ENCODE measurements at places on chromosomes 13 and 19.

DNA sequence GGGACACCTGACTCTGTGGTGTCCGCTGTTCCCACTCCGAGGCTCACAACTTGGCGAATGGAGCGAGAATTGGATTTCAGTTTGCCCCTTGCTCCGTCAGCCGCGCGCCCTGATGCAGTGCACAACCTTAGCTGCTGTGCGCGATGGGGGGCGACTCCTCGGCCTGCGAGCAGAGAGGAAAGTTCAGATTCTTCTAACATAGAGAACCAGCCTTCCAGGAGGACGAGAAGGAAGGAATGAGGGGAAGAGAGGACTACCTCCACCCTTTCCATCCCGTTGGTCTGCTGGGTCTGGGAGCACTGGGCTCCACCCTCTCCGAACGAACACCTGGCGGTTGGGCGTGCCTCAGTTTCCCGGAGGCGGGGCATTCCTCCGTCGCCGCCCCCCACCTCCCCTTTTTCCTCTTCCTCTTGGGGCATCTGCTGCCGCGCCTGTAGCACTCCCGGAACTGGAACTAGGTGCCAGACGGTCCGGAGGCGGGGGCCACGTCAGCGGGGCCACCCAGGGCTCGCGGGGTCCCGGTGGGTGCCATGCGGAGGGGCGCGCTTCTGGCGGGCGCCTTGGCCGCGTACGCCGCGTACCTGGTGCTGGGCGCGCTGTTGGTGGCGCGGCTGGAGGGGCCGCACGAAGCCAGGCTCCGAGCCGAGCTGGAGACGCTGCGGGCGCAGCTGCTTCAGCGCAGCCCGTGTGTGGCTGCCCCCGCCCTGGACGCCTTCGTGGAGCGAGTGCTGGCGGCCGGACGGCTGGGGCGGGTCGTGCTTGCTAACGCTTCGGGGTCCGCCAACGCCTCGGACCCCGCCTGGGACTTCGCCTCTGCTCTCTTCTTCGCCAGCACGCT, at the start of gene KCNK6:
TSS of gene KCNK6 (plus strand) at position 425 of the 838 bp plus-strand sequence. CDS start at position 531, 106 bp downstream.
- DNase-seq: peak; percentile 60

DNA sequence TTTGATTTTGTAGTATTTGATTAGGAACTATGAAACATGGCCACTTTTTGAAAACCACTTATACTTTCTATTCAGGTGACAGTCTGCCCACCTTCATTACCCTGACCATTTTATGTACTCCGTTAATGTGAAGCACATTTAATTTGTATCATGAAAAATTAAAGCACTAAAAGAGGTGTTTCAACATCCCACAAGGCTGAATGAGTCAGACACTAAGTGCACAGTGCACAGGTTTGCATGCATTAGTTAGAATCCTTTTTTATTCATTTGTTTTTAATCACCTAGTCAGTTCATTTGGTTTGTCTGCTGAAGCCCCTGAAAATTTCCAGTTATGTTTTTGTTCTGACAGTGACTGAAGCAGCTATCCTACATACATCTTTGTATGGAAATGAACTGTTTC, 271.0 kb downstream of the SLITRK5 start:
- DNase-seq: no peak

- no peak for DNase-seq
Observed at GRCh38 chr13:109154966-109155761, 525.8 kb downstream of the MYO16 start.

DNA sequence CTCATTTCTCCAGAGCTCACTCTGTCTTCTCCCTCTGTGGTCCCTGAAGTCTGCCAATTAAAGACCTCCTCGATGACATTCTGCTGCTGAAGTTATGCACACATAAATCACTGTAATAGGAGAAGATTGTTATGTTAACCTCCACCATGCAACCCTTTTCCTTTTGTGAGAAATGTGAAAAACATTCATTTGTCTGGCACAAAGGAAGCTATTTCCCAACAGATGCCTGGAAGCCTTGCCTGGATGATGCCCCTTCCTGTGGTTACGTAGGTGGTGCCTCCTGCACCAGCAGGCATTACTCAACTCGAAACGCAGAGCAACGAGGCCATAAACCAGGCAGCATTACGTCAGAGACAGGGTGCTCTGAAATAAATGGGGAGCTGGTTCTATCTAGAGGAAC, 327.4 kb upstream of the ZNF507 start:
- peak; percentile 0 for DNase-seq

DNA sequence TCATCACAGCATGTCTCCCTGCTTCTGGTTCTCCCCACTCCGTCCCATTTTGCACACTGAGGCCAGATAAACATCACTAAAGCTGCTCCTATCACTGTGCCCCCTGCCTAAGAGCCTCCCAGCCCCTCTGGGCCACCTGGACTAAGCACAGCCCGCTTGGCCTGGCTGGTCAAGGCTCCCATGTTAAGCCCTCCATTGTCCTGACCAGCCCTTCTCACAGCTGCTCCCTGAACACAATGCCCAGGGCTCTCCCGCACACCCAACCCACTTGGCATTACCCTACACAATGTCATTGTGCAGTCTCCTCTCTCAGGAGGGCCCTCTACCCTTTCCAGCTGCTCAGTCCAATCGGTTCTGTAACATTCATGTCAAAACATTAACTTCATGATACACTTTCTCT, 133.4 kb downstream of the NUFIP1 start:
- DNase-seq: no peak

DNA sequence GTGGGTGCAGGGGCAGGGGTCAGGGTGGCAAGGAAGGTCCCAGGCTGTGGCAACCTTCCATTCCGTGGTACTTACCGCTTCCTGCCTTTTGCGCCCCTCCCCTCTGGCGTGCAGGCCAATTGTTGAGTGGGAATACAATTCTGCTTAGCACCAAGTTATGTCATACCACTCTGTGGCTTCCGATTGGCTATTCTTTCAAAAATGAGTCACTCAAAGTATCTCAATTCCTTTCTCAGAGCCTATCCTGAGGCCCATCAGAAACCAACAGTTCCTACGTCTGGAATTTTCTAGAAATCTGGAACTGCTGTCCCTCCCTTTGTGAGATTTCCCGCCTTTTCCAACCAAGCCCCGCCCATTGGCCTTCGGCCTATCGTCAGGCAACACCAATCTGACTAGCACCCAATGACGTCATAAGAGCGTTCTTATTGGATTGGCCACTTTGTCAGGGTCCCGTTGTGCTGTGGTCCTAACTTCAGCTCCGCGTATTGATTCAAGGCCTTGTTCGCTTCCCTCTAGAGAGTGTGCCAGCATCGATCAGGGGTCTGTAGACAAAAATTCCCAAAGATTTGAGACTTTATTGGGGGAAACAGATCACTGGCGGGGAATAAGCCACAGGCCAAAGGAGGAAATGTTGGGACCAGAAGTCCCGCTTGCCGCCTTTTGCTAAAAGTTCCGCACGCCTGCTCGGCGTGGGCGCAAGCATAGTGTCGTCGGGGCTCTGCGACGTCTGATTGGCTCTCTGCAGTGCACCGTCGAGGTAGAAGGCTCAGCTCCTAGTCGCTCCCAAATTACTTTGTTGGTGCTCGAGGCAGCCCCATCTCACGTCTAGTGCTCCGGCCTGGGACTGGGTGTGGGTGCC, 11.7 kb downstream of the NTN5 start:
- DNase-seq: peak; percentile 87

- peak; percentile 51 for DNase-seq
Observed at GRCh38 chr19:47005873-47006272, 13.8 kb upstream of the NPAS1 start.

GRCh38 chr13:44711706-44712105, 135.6 kb upstream of the TSC22D1 start:
- DNase-seq: no peak

- no peak for DNase-seq
Observed at GRCh38 chr13:107764046-107764445, 451.3 kb downstream of the LIG4 start.

DNA sequence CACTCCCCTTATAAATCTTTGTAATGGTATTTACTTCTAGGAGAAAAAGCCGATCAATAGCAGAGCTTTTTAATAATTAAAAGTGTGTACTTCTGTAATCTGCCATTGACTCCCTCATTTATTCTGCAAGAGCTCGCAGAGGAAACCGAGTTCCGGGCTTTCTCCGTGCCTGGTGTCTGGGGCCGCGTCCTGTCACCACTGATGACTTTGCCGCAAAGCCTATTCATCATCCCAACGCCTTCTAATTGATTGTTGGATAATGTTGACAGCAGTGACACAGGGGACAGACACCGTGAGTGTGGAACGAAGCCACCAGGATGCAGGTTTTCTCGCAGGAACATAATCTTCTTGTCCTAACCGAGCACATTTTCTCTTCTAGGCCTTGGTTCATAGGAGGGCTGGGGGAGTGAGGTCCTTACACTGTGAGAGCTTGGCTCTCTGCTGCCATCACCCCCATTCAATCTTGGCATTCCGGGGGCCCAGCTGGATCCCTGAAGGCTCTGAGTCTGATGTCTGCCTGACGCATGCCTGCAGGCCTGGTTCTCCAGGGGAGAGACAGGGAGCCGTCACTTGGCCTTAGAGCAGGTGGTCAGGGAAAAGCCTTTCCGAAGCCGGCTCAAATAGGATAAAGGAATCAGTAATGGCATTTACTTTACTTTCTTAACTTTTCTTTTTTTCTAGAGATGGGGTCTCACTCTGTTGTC, 110.3 kb downstream of the KDM4B start:
- no peak for DNase-seq

DNA sequence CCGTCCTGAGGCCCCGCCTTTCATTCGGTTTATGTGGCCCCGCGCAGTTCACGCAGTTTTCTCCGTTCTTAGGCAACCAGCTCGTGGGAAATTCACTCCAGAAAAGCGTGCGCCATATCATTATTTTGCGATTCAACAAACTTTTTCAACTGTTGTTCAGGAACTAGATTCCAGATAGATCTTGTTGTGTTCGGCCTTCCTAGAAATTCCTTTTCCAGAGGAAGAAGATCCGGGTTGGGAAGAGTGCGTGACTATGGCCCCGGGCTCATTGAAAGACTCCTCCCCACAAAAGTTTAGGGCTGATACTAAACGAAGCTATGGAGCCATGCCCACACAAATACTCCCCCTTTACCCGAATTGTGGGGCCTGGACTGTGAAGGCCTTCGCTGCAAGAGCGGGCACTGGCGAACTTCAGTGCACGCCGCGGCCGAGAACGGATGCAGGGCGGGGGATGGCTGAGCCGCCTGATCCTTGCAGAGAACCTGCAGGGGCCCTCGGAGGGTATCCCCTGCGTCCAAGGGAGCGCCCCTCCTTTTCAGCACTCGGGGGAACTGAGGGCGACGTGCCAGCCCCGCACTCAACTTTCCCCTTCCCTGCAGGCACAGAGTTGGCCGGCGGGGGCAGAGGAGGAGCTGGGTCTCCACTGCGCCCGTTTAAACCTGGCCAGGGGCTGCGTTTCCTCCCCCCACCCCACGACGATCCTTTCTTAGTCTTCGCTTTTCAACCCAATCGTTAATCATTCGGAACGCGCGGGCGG, 904 bp upstream of the SOX1 start:
- no peak for DNase-seq

DNA sequence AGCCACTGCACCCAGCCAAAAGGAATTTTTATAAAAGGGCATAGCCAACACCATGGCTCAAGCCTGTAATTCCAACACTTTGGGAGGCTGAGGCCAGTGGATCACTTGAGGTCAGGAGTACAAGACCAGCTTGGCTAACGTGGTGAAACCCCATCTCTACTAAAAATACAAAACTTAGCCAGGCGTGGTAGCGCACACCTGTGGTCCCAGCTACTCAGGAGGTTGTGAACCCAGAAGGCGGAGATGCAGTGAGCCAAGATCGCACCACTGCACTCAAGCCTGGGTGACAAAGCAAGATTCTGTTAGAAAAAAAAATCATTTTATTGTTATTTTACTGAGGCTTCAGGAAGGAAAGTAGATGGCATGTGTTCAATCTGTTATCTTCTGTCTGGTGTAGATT, 31.3 kb upstream of the FOXO1 start:
- DNase-seq: no peak

- DNase-seq: no peak
Observed at GRCh38 chr19:19656451-19657396, 6.8 kb downstream of the ATP13A1 start.

DNA sequence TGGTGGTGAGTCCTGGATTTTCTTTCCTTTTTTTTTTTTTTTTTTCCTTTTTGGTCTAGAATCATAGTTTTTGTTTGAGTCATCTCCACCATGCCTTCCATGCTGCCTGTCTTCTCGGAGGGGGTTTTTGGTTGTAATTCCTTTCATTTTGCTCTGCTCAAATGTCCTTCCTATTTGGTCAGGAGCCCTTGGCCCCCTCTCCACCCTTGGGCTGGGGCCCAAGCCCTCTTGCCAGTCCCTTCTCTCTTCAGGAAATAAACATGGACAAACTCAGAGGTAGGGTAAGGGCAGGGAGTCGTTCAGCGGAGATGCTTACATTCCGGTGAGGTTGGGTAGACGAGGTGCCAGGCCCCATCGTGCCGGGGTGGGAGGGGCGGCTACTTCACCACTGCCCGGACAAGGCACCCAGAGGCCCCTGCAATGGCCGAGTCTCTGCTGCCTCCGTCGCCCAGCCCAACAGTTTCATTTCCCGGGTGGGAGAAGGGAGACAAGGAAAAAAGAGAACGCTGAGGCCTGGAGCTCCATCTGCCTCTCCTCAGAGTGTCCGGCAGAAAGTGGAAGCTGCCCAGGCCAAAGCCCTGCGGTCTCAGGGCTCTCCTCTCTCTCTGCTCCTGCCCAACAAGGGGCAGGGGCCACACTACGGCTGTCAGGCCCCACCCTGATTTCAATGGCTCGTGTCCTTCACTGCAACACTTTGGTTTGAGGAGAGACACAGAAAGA, 12.7 kb downstream of the ZNF574 start:
- no peak for DNase-seq

GRCh38 chr19:16637535-16637934, 9.5 kb upstream of the MED26 start:
- no peak for DNase-seq

GRCh38 chr13:45527699-45528462, 63.1 kb downstream of the COG3 start:
- DNase-seq: no peak

DNA sequence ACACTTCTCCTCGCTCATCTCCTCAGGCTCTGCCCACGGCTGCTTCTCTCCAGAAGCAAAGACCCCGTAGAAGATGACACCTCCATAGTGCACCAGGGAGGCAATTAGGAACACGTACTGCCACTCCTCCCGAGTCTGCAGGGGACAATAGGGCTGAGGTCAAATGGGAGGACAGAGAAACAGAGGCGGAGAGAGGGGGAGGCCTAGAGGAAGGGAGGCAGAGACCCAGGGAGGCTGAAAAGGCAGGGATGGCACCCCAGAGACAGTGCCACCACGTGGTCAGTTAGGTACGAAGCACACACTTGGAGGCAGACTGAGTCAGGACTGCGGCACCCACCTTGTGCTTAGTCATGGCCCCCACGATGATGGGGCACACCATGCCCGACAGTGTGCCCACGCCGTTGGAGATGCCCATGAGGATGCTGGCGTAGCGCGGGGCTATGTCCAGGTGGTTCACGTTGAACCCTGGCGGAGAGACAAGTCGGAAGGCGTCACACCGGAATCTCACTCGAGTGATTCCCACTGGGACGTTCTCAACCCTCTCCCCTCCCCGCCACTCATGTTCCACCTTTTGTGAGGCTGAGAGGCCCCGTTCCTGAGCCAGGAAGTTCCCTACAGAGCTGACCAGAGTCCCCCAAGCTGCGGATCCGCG, 5.6 kb downstream of the GFY start:
- peak; percentile 56 for DNase-seq

- DNase-seq: no peak
Observed at GRCh38 chr13:48236528-48237353, 3.7 kb downstream of the ITM2B start.

Measured in RKO (cell line).